ENCODE measurements at places on chromosomes 3 and 15.
A peak's percentile ranks its signal among the peaks of the same experiment; 100 is the strongest.

DNA sequence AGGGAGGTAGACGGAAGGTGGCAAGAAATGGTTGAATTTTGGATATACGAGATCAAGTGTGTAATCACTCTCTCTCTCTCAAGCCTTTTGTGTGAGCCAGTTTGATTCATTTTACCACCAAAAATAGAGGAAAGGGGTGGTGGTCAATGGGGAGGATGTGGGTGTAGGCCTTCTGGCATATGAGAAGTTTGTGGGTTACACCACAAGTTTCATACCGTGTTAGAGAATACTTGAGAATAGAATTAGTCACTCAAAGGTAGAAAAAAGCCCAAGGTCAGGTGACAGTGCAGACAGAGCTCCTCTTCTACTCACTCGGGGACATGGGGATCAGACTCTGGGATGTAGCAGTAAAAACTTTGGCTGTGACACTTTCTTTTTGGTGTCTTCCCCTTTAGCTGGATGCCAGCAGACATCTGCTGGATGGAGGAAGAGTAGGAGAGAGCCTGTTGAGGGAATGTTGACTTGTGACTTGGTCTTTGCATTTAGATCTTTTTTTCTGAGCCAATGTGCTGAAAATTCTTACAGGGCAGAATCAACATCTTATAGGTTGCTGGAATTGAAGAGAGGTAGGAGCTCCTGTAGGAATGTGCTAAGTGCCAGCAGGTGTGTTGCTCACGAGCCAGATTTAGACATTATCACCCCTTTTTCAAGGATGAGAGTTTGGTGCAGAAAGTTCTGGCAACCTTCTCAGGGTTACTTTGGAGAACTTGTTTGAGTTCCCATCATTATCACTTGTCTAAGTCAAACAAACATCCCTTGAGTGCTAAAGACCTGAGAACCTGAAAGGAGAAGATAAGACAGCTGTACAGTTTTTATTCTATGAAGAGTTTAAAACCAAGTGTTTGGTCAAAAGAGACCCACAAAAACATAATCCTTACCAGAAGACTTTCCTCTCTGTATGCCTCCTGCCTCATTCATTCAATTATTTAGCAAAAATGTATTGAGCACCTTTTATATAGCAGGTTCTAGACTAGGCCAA lies 43.9 kb upstream of the RYK start:
- DNase-seq, result no peak

- DNase-seq, result peak; percentile 13
Measured at GRCh38 chr15:31869686-31870307, 160.5 kb upstream of the CHRNA7 start.

- no peak for DNase-seq
Measured at GRCh38 chr15:58842713-58843396, 71.8 kb downstream of the MINDY2 start.

DNA sequence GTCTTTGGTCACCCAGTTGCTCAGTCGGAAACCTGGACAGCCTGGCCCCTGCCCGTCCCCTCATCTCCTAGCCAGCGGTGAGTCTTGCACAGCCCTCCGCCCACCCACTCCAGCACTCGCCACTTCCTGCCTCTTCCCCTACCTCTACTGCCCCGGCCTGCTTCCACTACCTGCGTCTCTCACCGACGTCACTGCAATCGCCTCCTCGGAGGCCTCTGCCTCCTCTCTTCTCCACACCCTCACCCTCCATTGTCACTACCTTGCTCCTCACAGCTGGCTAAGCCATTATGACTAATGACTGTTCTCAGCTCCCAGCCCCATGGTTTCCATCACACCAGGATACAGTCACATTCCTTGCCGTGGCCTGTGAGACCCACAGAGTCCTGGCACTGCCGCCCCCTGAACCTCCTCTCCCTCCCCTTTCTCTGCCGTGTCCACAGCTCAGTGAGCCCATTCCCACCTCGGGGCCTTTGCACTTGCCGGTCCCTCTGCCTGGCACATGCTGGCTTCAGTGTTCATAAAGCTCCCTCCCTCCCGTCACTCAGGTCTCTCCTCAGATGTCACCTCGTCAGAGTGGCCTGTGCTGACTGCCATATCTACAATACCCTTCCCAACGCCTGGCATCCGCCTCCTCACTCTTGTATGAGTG lies 104.8 kb downstream of the FBLN2 start:
- no peak for DNase-seq

- no peak for DNase-seq
Measured at GRCh38 chr3:169527507-169527906, 136.0 kb downstream of the MECOM start.

DNA sequence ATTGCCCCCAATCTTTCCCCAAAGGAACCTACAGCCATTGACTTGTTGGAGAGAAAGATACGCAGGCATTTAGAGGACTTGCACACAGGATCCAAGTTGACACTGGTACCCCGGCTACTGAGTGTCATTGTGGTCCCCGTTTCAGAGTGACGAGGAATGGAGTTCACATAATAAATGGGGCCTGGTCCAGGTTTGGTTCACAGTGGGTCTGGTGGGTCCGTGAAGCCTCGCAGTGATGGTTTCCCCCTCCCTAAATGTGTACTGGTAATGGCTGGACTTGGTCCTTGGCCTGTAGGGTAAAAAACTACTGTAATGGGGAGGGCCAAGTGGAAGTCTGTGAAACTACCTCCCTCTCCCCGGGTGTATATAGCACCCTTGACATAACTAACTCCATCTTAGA lies 232.1 kb upstream of the LYSMD4 start:
- DNase-seq, result no peak

DNA sequence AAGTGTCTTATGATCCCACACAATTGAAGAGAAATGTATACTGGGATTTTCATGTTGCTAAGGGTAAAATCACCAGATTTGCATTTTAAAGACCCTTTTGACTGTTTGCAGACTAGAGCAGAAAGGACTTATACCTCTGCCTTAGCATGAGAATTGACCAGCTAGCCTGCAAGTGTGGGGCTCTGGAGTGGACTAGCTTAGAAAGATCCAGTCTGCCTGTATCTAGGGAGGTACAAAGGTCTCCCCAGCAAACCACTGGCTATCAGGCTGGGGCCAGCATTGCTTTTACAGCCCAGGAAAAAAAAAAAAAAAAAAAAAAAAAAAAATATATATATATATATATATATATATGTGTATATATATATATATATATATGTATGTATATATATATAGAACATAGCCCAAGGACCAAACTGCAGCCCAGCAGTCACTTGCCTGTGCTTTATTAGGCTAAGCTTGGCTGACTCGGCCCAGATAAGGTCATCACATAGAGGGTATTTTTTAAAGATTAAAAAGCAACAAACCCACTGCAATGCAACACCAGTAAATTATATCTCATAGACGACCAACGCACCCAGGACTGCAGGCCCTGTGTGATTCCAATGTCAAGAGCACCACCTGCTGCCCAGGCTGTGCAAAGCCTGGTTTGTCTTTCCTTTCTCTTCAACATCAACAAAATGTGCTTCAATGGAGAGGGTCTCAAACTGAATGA lies 63.7 kb downstream of the DCLK3 start:
- DNase-seq, result peak; percentile 79

DNA sequence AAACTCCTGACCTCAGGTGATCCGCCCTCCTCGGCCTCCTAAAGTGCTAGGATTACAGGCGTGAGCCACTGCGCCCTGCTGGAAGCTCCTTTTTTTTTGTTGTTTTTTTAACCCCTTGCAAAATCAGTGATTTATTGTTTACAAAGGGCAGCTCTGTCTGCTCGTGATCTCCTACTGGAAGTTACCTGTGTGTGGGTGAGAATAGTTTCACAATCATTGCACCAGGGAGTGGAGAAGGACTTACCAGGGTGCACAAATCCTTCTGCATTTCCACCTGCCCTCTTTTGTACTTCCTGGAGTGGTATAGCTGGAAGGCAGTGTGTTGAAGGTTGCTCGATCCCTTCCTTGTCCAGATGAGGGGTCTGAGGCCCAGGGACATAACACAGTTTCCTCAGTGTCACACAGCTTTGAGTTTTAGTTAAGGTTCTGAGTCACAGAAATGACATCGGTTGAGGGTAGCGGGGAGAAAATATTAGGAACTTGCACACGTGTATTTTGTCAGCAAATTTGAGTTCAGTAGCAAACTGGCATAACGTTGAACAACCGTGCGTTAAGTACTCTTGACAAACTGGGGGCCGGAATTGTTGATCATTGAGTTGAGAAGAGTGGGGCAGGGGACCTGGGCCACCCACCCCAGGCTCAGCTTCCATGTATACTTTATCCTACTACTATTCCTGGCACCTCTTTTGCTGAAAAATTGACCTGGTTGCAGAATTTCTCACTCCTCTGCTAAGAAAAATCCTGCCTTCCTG lies 11.3 kb upstream of the TRAK1 start:
- DNase-seq, result no peak

- no peak for DNase-seq
Measured at GRCh38 chr15:27692438-27692837, 406.7 kb downstream of the OCA2 start.

DNA sequence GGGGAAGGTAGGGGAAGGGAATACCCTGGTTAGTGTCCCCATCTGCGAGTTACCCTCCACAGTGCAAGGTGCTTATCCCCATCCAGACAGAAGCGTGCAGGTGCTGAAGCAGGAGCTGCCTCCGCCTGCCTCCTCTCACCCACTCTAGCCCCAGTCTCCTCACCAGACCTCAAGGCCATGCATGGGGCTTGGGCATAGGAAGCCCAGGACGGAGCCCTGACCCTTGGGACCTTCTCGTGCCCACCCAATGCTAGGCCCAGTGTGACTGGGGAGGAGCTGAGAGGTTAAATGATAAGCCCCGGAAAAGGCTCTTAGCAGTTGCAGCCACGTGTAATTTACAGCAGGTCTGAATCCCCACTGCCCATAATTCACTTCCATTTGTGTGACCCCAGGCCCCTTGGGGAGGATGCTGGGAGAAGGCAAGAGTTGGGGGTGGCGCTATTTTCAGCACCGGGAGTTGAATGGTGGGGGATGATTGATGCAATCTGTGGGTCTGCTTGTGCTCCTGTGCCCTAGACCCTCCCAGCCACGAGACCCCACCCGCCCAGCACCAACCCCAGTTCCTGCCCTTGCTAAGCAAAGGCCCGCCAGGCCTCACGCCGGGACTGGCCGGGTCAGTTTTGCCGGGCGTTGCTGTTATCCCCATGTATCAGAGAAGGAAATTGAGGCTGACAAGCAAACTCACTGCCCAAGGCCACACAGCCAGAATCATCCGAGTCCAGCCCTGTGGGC lies 14.5 kb upstream of the PLXND1 start:
- no peak for DNase-seq

GRCh38 chr15:27601239-27601960 lies 497.7 kb downstream of the OCA2 start:
- peak; percentile 27 for DNase-seq

- peak; percentile 50 for DNase-seq
Measured at GRCh38 chr3:136149667-136150066, 46.5 kb downstream of the MSL2 start.
